Dorsolateral prefrontal cortex (tissue), 122 donors: ENCODE measurements at places on chromosomes 12 and 14.

DNA sequence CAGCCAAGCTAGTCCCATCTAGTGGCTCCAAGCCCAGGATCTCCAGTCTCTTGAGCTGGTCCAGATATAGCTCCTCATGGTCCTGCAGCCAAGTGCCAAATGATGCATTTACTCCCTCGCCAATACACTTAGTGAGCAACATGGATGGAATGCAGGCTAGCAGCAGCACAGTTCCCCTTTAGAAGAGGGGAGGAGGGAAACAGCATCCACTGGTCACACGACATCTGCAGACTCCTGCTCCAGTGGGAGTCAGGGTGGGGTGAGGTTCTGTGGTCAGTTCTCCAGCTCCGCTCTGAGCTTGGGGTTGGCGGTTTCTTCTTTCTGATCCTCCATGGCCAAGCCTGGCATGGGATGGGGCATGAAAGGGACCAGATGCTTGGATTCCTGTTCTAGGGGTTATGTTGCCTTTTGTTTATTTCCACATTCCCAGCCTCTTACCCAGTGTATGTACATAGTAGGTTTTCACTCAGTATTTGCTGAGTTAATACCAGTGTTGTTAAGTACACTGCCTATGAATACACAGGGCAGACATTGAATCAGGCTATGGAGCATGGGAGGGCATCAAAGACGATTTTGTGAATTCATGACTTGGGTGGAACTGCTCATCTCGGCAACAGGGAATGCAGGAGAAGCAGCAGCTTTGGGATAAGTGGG is 57.3 kb downstream of the GALNT16 start:
- DNase-seq: no peak

DNA sequence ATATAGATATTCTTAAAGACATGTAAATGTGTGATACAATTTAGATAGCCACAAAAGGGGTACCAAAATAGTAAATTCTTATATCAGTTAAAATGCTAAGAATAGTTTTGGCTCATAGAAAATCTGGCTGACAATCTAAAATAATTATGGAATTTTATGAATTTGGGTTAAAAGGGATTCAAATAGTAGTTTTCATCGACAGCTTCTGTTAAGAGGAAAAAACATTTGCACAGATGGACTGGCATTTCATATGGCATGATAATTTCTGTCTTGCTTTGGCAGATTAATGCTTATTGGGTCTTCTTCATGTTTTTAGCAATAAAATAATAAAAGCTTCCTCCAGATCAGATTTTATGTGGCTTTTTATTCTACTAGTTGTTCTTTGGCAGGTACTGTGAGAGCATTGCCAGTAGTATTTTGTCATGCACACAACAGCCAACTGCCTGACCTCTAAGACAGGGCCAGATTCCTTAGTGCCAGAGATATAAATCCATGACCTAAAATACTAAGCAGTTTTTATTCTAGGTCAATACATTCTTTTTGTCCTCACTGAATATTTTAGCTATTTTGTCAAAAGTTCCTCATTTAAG is 9.1 kb downstream of the ABCD2 start:
- no peak for DNase-seq

- DNase-seq: no peak
Observed at GRCh38 chr12:105922670-105923102, 216.1 kb downstream of the NUAK1 start.

GRCh38 chr12:102521662-102522277 is 41.4 kb upstream of the IGF1 start:
- DNase-seq: no peak

DNA sequence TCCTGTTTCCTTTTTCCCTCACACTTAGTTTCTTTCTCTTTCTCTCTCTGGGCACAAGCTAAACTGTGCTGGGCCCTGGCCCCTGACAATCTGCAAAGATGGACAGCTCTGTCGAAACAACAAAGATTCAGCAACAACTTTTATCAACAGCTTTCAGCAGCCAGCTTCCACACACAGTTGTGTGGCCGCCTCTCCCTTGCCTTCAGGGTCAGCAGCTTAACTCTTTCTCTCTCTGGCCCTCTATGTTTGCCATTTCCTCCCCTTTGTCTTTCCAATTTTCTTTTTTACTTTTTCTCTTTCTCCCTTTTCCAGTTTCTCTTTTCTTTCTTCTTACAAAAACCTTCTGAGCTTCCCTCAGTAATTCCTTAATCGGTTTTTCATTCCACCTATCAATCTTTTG is 43.3 kb downstream of the IQSEC3 start:
- DNase-seq: no peak

GRCh38 chr12:50597200-50598195 is 92.7 kb downstream of the DIP2B start:
- peak; percentile 51 for DNase-seq

DNA sequence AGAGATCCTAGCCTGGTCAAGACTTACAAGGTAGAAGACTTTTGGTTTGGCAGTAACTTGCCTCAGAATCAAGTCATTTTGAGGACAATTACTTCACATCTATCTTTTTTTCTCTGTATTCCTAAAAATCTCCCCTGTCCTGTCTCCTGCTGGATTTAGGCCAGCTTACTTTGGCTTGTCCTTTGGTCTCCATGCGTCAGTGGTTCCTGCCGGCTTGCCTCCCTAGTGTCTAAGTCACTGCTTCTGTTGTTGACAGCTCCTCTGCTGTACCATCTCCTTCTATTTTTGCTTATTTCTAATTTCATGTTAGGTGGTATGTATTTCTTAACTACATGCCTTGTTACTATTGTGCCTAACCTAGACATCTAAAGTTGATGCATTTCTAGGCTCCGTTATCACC is 39.7 kb upstream of the FBLN5 start:
- no peak for DNase-seq

- peak; percentile 55 for DNase-seq
Observed at GRCh38 chr12:116520801-116521471, 38.2 kb upstream of the MAP1LC3B2 start.

- DNase-seq: peak; percentile 90
Observed at GRCh38 chr12:111396726-111397445, 8.8 kb upstream of the SH2B3 start.

GRCh38 chr14:105090493-105091053 is 25.3 kb upstream of the GPR132 start:
- DNase-seq: peak; percentile 84

GRCh38 chr12:68406134-68406576 is 74.0 kb upstream of the MDM1 start:
- peak; percentile 36 for DNase-seq

DNA sequence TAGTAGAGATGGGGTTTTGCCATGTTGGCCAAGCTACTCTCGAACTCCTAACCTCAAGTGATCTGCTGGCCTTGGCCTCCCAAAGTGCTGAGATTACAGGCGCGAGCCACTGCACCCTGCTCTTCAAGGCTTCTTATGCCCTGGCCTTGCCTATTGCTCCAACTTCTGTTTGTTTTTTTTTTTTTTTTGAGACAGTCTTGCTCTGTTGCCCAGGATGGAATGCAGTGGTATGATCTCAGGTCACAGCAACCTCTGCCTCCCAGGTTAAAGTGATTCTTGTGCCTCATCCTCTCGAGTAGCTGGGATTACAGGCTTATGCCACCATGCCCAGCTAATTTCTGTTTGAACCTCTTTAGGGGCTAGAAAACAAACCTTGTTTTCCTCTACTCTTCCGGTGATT is 6.0 kb upstream of the ABCD4 start:
- no peak for DNase-seq

DNA sequence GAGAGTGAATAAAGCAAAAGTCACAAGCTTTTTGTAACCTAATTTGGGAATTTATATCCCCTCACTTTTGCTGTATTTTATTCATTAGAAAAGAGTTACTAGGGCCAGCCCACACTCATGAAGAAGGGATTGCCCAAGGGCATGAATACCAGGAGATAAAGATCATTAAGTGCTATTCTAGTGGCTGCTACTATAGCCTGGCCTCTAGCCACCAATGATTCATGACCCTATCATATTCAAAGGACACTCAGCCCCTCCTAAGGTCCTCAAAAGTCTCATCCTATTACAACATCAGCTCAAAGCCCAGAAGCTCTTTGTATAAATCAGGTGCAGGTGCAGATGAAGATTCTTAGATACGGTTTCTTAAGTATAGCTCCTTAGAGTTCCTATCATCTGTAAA is 518.1 kb downstream of the TRHDE start:
- DNase-seq: no peak

- DNase-seq: no peak
Observed at GRCh38 chr12:111569363-111570083, 29.6 kb downstream of the ATXN2 start.

GRCh38 chr12:33813536-33813935 is 208.8 kb upstream of the ALG10 start:
- no peak for DNase-seq

DNA sequence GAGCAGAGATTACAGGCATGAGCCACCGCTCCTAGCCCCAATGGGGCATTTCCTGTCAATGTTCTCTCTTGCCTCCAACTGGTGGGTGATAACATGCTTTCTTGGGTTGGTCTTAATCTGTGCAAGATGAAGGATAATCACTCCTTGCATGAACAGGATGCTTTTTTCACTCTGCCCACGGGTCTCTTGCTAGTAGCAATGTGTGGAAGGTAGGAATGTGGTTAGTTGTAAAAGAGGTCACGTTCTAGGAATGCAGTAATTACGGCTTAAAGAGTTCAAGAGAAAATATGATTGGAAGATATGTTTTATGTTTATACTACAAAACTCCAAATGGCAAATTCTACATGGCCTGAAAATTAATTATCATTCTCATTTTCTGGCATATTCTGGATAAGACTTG is 10.5 kb downstream of the RNASE10 start:
- no peak for DNase-seq

- no peak for DNase-seq
Observed at GRCh38 chr14:61063461-61063860, 82.4 kb downstream of the SLC38A6 start.

DNA sequence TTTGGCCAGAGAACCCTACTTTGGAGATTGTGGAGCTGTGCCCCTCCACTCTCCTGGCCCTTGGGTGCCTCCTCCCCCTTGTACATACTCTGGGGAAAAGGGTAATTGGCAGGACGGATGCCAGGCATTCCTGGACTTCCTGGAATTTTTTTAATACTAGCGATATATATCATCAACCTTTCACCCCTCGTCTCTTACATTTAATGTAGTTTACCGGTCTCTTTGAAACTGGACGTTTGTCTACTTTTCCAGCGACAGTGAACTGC is 767 bp upstream of the CRY1 start:
- DNase-seq: no peak

DNA sequence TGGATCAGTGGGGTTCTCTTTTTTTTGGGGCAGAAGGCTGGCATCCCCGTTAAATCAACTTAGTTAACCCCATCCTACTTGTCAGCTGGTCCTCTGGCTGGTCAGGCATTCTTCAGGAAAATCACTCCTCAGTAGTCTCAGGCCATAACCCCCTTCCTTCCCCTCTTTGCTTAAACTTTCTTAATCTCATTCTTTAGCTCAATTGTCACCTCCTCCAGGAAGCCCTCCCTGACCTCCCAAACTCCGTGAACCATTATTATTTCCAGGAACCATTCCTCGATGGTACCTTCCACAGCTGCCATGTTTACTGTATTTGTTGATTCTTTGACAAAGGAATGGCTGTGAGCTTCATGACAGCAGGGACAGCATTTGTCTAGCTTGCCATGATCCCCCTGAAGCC is 72.5 kb upstream of the FBXO21 start:
- no peak for DNase-seq

GRCh38 chr12:51160814-51161459 is 12.0 kb downstream of the TFCP2 start:
- DNase-seq: no peak

- no peak for DNase-seq
Observed at GRCh38 chr12:117881517-117881916, 87.3 kb downstream of the KSR2 start.

GRCh38 chr12:27973487-27973890 is 956 bp upstream of the PTHLH start:
- DNase-seq: no peak

DNA sequence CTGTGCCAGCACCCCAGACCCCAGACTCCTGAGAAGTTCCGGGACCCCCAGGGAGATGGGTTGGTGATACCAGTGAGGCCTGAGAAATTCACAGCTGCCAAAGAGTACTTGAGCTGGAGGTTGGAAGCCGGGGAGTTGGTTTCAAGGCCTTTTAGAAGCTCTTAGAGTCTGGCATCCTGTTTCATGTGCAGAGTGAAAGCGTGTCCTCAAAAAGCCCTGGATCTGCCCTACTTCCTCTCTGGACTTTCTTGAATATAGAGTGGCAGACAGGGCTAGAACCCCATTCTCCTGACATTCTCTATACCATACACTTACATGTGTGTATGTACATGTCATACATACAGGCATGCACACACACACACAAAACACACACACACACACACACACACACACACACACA is 31.3 kb upstream of the PPM1A start:
- DNase-seq: no peak

- no peak for DNase-seq
Observed at GRCh38 chr12:75991753-75992152, 39.8 kb downstream of the PHLDA1 start.

DNA sequence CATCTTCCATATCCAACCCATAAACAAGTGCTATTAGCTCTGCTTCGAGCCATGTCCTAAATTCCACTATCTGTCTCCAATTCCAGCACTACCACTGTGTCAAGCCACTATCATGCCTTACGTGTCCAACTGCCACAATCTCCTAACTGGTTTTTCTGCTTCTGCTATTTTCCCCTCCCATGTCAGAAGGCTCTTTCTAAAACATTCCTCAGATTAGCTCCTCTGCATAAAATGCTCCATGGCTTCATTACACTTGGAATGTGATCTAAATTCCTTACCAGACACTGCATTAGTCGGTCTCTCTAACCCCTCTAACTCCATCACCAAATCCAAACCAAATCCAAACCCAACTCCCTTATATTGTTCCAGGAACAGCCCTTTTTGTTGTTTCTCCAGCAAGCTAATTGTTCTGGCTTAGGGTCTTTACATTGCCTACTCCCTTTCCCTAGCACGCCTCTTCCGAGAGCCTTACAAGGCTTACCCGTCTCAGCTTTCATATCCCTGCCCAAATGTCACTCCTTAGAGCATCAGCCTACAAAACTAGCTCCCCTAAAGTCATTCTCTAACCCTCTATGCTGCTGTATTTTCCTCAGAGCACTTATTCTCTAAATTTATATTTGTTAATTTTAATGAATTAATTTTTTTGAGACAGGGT is 139.7 kb downstream of the HELB start:
- no peak for DNase-seq

- DNase-seq: no peak
Observed at GRCh38 chr14:58769011-58769643, 131.4 kb downstream of the DACT1 start.

DNA sequence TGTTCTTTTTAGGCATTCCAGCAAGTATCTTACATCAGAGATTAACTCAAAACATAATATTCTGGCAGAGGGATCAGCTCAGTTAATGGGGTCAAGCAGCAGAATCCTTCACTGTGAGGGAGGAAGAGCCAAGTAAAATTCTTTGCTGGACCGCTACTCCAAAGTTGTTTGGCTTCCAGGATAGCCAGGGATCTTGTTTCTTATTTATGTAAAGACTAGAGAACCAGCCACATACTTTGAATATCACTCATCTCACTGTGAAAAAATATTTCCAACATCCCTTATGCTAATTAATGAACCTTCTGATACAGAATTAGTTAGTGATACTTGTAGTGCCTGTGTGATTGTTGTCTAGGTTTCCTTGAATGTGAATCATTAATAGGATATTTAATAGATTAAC is 94.2 kb downstream of the PLEKHA5 start:
- no peak for DNase-seq
